ENCODE measurements at places on chromosomes 12 and 14.

DNA sequence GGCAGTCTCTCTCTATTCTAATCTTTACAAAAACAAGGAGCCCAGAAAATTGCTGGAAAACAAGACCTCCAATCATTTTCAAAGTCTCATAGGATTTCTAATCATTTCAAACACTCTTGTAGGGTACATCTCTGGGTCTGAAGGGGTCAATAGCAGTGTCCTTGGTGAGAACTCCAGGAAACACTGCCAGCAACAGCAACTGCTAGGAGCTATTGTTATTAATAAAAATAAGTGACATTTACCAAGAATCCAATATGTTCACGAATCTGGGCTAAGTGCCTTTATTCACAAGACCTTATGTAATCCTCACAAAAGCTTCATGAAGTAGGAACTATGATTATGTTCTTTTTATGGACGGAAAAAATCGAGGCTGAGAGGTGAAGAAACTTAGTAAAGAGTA is 72.8 kb downstream of the TTC7B start:
- DNase-seq = no peak

DNA sequence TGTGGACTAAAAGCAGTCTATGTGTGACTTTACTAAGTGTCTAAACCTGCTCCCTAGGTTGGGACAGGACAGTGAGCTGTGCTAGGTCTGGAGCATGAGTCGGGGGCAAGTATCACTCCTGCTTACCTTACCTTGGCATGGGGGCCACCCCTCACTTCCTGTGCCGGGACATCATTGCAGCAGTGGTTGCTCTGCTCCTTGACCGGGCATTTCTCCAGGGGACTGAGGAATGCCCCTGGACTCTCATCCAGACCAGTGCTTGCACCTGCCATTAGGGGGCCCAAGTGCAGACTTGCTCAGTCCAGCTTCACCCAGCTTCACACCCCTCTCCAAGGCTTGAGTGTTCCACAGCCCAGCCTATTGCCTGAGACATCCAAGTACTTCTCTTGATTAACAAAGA is 84.7 kb upstream of the NELL2 start:
- no peak for DNase-seq

- no peak for DNase-seq
These were observed 57.3 kb downstream of the FLRT2 start for GRCh38 chr14:85587151-85587711.

DNA sequence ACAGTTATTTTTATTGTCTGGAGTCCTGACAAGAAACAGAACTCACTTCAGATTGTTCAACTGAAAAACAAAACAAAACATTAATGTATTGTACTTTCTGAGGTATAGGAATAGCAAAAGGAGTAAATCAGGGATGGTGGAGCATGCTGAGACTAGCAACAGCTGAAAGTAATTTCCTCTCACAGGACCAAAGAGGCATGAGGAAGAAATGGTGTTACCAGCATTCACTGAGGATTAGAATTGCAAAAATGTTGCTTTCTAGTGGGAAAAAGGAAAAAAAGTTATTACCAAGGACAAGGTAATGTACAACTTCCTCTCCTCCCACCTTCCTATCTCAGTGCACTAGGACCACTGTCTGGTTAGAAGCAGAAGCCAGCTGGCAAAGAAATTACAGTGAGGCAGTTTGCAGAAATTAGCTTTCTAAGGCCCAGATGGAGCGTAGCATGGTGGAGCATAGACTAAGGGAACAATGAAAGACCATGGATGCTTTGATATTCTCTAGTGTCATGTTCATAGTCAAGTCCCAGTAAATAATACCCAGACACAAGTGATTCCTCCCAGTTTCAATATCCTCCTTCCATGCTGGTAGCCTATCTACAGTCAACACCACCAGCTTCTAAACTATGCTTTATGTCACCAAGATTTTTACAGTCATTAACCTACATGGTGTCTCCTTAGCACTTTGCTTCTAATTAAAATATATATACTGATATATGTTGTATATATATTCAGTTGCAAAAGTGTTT is 133.7 kb upstream of the DCN start:
- DNase-seq = no peak
